ENCODE measurements at places on chromosomes 6 and 20. TPM values are rescaled to one million over a fixed set of nuclear protein-coding genes. Genes with fewer than 3 reads are reported as not detected.

DNA sequence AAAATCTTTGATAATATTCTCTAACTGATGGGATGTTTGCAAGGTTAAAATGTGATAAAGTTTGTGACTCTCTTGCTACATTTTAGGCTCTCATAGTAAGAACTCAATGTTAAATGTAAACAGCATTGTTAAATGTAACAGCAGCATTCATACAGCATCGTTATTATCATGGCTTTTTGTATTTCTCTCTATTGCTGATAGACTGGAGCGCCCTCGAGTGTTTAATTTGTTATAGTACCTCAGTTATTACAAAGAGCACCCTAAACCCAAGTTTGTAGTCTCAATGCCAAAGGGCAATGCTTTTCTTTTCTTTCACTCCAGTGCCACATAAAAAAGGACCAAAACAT, 14.9 kb upstream of the TTPAL start:
- DNase-seq = no peak

The PLG gene
- total RNA-seq = not detected

DNA sequence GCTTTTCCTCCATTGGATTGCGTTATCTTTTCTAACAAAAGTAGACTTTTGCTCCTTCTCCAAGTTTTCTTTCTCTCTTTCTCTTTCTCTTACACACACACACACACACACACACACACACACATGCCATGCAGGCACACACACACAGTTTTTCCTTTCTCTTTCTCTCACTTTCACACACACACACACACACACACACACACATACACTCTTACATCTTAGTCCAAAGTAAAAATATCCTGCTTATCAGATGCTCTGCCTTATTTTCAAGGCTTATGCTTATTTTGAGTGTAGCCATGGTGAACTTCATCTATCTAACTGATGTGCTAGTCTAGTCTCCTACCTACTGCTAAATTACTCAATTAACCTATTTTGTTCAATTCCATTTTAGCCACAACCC, 34.4 kb upstream of the RAB23 start:
- DNase-seq = no peak

DNA sequence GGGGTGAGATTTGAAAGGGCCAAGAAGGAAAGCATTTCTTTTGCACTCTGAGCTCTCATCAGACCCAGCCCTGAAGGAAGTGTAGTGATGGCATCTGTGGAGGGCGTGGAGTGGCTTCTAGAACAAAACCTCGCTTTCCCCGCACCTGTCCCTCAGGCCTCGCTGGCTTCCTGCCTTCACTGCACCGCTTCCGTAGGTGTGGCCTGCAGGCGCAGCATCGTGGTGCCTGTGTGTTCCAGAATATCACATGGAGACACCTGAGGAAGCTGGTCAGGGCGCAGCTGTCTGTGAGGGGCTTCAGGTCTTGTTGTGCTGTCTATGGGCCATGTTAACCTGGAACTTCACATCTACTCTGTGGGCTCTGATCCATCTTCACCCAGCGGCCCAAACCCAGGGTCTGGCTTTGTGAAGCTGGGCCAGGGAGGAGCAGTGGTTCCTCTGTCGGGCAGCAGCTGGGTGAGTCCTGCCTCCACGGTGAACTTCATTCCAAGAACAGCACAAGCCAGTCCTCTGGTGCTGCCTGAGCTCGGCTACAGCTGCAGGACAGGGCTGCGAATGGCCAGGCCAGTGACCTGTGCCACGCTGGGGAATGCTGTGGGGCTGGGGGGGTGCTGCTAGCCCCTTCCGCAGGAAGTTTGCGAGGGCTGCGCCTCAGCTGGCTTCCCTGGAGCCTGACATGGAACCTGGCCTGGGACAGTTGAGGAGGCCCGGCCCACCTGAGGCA, 40.9 kb downstream of the DSTN start:
- peak; percentile 59 for DNase-seq

The KCNK16 gene
- total RNA-seq = not detected

DNA sequence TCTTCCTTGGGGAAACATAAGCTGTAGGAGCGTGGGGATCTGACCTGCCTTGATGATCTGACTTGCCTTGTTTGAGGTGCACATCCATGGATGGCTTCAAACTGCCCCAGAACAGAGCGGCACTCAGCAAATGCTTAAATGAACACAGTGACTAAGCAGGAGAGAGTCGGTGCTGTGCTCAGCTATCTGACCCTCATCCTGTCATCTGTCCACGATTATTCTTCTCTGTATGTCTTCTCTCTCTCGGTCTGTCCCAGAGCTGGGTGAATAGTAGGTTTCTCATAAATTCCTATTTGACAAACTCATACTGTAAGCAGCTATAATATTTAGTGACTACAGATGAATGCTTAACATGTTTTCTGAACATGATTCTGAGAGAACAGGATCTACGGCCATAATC, 37.3 kb downstream of the TRAM2 start:
- DNase-seq = no peak

The SAMD5 gene
- total RNA-seq = 1.4 TPM

GRCh38 chr20:44309763-44310663, 989 bp downstream of the FITM2 start:
- peak; percentile 68 for DNase-seq

- DNase-seq = peak; percentile 48
Measured at GRCh38 chr20:58715801-58716475, 23.3 kb downstream of the NPEPL1 start.

- DNase-seq = no peak
Measured at GRCh38 chr20:4812216-4812615, 90.5 kb downstream of the PRND start.

GRCh38 chr6:30463651-30464618, 25.4 kb upstream of the HLA-E start:
- DNase-seq = no peak

The LPA gene
- total RNA-seq = not detected

DNA sequence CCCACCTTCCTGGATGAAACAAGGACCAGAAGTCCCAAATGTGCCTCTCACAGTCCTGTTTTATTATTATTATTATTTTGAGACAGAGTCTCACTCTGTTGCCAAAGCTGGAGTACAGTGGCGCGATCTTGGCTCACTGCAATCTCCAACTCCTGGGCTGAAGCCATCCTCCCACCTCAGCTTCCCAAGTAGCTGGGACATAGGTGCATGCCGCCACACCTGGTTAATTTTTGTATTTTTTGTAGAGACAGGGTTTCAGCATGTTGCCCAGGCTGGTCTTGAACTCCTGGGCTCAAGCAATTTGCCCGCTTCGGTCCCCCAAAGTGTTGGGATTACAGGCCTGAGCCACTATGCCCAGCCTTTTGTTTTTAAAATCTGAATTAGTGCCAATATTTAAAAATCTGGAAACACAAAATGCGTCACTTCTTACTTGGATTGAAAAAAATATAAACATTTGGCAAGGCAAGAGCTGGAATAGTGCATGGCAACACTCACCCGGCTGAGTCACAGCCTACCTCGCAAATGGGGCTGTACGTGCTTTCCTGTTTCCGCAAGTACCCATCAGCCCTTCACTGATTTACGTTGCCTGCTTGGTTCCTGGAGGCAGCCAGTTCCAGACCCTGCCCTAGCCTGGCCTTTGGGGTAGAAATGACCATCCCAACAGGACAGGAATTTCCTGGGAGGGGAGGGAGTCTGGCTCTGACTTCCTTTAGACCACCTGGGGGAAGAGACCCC, 6.3 kb downstream of the SDCBP2 start:
- DNase-seq = peak; percentile 74

Measured in right atrium auricular region (tissue), 2 donors.